ENCODE measurements at places on chromosomes 6 and 20.

DNA sequence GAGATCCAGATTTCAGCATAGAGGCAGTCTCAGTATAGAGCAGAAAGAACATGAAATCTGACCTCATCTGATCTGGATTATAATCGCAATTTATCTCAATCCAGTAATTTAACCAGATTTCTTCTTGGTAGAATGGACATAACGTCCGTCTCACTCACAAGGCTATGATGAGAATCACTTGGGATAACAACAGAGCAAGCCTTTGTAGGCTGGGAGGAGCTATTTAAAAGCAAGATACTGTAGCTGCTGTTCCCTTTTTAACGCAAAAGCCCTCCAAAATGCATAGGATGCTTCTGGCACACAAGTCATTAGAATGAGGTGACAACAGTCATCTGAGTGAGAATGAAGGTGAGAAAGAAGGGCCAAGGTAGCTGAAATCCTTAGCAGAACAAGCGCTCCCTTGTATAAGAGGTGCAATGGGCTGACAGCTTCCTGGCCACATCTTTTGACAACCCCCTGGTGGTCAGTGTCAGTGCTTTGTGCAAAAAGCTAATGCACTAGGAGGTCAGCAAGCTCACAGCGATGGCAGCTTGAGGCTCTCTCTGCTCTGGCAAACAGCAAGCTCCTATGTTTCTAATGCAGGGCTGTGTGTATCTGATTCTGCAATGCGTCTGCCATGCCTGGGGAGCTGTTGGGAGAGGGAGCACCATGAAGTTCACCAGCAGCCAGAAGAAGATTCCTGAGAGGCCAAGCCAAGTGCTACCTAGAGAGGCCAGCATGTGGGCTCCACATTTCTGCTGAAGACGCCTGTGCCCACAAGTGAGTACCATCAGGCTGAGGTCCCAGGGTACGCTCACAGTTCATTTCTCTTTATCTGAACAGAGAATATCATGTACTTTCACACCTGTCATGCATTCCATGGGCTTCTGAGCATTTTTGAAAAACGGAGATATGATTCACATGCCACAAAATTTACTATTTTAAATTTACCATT lies 16.2 kb downstream of the METTL24 start:
- no peak for DNase-seq

- DNase-seq, result no peak
Measured at GRCh38 chr6:109701774-109702173, 10.7 kb downstream of the FIG4 start.

- no peak for DNase-seq
Measured at GRCh38 chr6:169008641-169009257, 244.9 kb downstream of the THBS2 start.

GRCh38 chr20:50371878-50372769 lies 138.1 kb upstream of the PTPN1 start:
- DNase-seq, result no peak

GRCh38 chr6:14108571-14109410 lies 8.8 kb upstream of the CD83 start:
- DNase-seq, result peak; percentile 12
